ENCODE measurements at places on chromosomes 7 and 10.

GRCh38 chr7:112157072-112157471 lies 49.1 kb downstream of the DOCK4 start:
- peak; percentile 89 for DNase-seq

- DNase-seq = no peak
Observed at GRCh38 chr10:80529604-80530003, 8.1 kb upstream of the SH2D4B start.

GRCh38 chr7:140403878-140404564 lies at the start of gene RAB19:
Gene RAB19 (plus strand): TSS chr7:140404058. CDS start chr7:140407647, 3,589 bp downstream.
- DNase-seq = no peak

- DNase-seq = peak; percentile 34
Observed at GRCh38 chr7:77982926-77983550, 184.5 kb downstream of the PHTF2 start.

GRCh38 chr10:27948186-27948585 lies 50.7 kb downstream of the ODAD2 start:
- DNase-seq = peak; percentile 69

- DNase-seq = peak; percentile 30
Observed at GRCh38 chr7:6375348-6376101, 72.2 kb downstream of the DAGLB start.

- peak; percentile 14 for DNase-seq
Observed at GRCh38 chr10:112763916-112764520, 186.0 kb upstream of the TCF7L2 start.

- no peak for DNase-seq
Observed at GRCh38 chr7:28684650-28685241, 272.4 kb downstream of the CREB5 start.

GRCh38 chr7:143900230-143900766 lies 1.7 kb downstream of the TCAF1 start:
- DNase-seq = peak; percentile 10

GRCh38 chr10:99742254-99742653 lies 10.2 kb downstream of the CUTC start:
- peak; percentile 25 for DNase-seq

- DNase-seq = peak; percentile 55
Observed at GRCh38 chr10:52644373-52645186, 128.0 kb downstream of the MBL2 start.

DNA sequence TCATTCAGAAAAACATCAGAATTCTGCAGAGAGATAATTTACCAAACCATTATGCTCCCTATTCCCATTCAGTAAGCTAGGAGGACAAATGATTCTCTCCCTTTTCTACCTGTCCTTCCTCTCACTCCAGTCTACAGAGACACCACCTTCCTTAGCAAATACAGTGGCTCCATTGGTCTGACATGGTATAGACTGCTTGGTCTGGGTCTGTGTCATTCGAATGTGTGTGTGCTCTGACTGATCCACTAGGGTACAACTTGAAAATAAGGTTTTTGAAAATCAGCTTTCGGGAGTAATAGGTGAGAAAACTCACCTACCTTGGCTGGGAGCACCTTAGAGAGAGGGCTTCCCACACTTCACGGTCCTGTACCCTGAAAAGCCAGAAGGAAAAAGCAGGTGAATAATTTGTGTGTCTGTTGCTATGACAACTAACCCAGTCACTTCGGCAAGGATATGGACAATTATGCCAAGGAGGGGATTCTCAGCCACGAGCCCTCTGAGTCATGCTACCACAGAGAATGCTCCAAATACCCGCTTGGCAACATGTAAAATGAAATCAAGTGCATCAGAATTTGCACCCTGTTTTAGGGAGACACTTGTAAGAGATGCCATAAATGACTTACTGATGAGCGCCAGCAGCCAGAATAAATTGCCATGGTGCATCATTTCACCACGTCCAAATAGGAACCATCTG lies 114.5 kb upstream of the PRKCQ start:
- DNase-seq = peak; percentile 46

DNA sequence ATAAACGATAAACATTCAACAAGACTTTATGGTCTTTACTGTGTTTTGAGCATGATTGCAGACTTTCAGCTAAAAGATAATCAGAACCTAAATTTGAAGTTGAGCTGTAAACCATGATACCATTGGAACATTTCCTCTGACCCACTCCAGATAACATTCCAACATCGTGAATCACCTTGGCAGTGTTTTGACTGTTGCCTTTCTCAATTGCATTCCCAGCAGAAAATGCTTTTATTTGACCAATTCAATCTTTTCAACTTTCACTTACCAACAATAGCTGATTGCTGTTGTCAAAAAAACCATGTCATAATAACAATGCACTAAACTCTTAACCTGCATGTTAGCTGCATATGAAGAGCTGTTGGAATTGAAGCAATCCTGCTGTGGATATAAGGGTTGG lies 165.5 kb downstream of the MDFIC start:
- DNase-seq = peak; percentile 88

GRCh38 chr10:23364378-23364777 lies 19.8 kb upstream of the C10orf67 start:
- no peak for DNase-seq

- DNase-seq = peak; percentile 50
Observed at GRCh38 chr10:12177642-12178041, 18.0 kb downstream of the NUDT5 start.

DNA sequence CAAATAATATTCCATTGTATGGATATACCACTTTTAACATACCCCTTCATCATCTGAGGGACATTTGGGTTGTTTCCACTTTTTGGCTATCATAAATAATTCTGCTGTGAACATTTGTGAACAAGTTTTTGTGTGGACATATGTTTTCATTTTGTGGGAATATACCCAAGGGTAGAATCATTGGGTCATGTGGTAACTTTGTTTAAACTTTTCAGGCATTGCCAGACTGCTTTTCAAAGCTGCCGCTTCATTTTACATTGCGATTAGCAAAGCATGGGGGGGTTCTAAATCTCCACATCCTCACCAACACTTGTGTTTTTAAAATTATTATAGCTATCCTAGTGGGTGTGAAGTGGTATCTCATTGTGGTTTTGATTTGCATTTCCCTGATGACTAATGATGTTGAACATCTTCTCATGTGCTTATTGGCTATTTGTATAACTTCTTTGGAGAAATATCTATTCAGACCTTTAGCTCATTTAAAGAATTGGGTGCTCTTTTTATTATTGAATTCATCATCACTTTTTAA lies 8.4 kb upstream of the HHEX start:
- no peak for DNase-seq

DNA sequence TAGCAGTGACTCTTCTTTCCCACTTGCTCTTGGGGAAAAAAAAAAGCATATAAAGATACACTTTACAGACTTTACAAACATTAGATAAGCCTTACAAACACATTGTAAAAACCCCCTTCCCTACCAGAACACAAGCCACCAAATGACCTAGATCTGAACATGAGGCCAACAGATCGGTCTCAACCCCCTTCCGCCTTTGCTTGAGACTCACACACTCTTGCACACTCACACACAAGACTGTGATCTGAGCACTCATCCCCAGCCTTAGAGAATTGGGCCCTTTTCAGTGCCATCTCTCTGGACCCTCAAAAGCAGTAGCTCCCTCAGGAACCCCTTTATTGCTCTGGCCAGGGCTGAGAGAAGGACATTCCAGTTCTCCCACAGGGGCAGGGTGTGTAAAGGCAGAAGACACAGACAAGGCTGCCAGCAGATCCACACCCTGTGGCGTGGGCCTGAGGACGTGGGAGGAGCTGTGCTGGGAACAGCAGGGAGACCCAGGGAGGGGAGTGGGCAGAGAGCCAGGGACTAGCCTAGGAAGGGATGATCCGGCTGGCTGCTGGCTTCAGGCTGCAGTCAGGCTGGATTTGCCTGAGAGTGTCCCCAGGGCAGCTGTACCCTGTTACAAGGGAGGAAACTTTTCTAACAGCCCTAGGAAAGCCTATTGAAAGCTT lies 206.7 kb downstream of the KIAA1217 start:
- DNase-seq = peak; percentile 31

GRCh38 chr7:155205368-155206317 lies 92.0 kb upstream of the INSIG1 start:
- DNase-seq = peak; percentile 100

GRCh38 chr7:117312593-117313580 lies 10.0 kb downstream of the WNT2 start:
- DNase-seq = no peak

DNA sequence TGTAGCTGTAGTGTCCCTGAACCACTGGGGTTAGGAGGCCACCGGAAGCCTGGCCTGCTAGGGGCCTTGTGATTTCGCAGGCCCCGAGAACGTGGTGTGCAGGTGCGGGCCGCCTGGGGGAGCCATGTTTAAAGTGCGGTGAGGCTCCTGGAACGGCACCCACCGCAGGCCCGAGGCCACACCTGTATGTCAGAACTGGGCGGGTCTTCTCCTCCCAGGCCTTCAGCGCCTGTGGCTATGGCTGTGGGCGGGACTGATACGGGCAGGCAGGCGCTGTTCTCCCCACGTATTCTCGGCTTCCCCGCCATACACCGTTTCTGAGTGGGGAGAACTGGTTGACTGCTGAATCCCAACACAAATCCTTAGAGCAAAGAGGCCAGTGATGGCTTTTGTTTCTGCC lies 74.8 kb downstream of the DNAJB6 start:
- no peak for DNase-seq

DNA sequence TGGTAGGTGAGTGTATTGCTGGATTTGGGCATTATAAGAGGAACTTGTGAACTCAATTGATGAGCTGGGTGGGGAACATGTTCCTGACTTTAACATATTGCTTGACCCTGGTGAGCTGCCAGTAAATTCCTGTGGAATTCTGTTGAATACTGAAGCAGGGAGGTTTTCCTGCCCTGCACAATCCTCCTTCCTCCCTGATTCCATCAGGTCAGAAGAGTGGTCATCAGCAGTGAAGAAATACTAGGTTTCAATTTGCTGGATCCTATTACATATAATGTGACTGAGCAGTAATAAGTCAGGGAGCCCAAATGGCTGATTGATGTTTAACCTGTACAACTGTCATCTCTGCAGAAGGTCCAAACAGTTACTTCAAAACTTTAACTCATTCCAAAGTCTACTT lies 581.2 kb downstream of the SUGCT start:
- DNase-seq = peak; percentile 50

DNA sequence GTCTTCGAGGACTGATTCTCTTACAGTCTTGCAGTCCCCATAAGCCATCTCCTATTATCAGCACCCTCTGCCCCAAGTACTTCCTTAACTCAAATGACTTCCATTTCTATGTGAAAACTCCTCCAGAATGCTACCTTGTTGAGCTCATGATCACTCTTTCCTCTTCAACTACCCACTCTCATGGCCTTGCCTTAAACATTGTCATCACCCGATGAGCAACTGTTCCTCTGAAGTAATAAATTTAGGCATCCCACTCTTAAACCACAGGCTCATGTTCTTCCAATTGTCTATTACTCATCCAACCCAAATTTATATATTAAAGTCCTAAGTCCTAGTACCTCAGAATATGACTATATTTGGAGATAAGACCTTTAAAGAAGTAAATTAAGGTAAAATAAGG lies 152.9 kb downstream of the C1GALT1 start:
- no peak for DNase-seq

DNA sequence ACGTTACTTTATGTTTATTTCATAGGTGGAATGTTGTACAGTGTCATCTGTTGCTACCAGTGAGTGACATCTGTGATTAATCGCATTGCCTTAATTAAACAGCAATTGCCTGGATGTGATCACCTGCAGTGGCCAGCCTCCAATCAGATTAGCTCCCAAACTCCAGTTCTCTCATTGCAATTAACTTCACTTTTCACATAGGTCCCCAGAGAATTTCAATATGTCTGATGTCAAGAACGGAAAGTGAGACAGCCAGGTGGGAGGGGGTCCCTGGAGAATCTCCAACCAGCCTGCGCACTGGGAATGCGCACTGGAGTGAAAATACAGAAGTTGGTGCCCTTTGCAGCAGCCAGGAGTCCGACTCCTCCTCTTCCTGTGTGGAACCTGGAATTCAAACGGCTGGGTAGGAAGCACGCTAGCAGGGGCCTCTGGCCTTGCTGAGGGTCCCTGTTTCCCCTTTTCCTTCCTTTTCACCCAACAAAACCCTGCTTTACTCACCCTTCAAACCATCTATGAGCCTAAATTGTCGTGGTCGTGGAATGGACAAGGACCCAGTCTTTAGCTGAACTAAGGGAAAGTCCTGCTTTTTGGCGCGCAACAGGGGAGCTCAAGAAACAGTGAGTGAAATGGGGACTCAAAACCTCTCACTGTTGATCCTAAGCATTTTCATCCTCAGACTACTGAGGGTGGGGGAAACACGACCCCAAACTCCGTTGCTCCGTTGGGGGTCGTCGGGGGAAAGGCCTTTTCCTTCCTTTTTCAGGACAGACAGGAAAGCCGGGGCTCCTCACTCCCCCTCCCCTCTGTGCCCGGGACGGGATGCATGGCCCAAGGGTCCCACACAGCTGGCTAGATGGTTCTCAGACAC lies 1355.5 kb upstream of the LRRTM3 start:
- peak; percentile 68 for DNase-seq

DNA sequence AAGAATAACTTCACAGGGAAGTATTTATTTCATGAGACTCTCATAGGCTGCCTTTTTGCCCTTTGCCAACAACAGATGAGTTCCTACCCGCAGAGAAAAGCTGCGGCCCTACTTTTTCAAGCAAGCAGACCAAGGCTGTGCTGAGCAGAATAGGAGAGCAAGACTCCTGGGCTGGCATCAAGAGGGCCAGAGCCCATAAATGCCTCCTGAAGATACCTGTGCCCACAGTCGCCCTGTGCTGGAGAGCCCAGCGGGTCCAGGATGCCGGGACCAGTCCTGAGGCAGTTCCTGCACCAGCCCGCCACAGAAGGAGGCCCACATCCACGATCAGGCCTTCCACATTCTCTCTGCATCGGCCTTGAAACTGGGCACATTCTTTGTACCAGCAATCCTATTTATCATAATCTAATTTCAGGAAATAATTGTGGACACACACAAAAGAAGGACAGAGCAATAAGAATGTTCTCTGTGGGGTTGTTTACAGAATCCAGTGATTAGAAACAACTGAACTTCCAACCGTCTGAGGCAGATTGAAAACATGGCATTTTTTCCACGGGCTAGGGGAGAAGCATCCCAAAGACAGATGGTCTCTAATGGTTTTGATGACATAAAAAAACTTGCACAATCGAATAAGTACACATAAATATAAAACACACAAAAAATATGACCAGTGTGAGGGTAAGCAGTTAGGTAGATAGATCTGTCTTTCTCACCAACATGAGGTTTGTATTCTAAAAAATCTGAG lies 95.6 kb downstream of the CPXM2 start:
- peak; percentile 2 for DNase-seq

GRCh38 chr7:129605960-129606614 lies 5.4 kb upstream of the NRF1 start:
- DNase-seq = no peak

GRCh38 chr10:62048919-62049623 lies 147.6 kb downstream of the ARID5B start:
- DNase-seq = peak; percentile 98

Data from fibroblast of skin of right biceps (primary cell).